Activated naive CD8-positive, alpha-beta T cell treated with anti-CD3 and anti-CD28 coated beads, Interleukin-2, amount 10 ng/mL, durations not matched to agents 7 days and 5 days (primary cell): ENCODE measurements at places on chromosomes 5 and 9.

DNA sequence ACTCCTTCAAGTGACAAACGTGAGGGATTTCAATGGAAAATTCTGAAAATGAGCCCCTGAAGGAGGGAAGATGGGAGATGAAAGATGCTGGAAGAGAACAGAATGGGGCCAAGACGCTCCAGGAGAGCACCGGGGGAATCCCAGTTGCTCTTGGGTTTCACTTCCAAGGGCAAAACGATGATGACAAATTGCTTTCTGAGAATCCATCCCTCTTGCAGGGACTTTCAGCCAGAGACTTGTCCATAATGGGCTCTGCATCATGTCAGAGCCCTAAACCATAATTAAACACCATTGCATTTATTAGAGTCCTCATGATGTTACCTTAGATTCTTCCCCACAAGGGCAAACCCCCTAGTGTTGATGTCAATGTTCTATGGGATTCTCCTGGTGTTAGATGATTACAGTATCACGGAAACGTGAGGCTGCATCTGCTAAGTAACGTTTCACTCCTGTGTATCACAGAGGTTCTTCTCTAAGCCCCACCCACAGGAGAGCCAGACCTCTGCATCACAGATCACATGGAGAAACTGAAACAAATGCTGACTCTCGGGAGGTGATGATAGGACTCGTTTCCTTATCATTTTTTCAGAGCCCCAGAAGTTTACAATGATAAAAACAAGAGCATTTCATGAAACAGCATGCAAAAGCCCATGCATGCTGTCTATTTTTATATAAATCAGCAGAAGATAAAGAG lies 114.4 kb downstream of the TENT4A start:
- DNase-seq: no peak

GRCh38 chr9:79812507-79813257 lies 240.9 kb downstream of the TLE4 start:
- no peak for DNase-seq

DNA sequence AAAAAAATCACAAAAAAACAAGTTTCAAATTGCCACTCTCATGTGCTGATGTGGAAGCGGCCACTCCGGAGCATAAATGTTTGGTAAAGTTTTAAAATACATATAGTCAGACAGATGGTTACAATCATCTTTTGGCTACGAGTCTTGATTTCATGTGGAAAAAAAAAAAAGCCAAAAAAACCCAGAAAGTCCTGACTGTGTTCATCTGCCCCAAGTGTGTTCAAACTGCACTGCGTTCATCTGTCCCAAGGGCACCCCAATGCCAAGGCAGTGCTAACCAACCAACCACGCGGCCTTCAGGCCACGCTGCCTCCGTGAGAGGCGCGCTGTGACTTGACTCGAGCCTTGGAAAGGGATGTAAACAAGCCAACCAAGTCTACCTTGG lies 127.1 kb downstream of the MYO10 start:
- DNase-seq: no peak

DNA sequence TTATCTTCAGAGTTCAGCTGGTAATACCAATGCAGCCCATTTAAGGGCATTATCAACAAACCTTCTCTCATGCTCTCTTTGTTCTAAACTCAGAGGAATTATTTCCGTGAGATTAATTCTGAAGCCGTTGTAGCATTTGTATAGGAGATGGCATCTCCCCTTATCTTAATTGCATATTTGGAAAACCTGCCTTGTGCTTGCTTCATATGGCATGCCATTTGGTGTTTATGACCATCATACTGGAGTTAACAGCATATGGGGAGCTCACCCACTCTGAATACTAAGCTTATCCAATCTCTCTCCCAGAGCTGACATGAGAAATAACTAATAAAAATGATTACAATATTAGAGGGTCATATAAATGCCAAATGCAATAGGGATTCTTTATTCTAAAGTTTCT lies 243.2 kb downstream of the BRINP1 start:
- no peak for DNase-seq

DNA sequence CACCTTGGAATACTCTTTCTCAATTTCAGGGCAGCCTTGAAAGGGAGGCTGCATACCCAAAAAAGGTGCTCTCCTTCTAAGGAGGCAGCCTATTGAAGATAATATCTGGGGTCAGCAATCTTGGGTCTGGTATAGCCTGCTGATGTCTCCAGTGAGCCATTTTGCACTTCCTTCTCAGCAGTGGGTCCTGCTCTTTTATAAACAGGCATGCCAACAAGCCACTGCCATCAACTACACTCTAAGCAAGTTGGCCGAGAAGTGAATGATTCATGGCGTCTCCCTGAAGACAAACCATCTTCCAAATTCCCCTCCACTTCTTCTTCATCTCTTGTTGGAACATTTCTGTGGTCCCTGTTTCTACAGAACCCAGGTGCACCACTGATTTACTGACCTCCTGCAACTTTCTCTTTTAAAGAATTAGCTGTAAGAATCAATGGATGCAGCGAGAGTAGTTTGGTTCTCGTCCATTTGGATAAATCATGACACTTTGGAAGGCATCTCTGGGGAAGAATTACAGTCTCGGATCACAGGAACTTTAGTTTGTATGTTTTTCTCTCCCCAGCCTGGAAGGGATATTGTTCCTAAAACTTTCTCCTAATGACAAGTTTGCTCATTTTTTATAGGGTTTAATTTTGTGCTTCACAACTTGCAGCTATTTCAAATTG lies 108.3 kb downstream of the INSYN2B start:
- DNase-seq: no peak

GRCh38 chr9:134738869-134739659 lies 97.5 kb downstream of the COL5A1 start:
- peak; percentile 59 for DNase-seq

- no peak for DNase-seq
Measured at GRCh38 chr5:167284222-167284890, 1007.1 kb upstream of the WWC1 start.

GRCh38 chr5:141867139-141867538 lies 11.1 kb downstream of the PCDH1 start:
- DNase-seq: no peak

GRCh38 chr5:103490030-103490739 lies 72.4 kb downstream of the NUDT12 start:
- DNase-seq: no peak

DNA sequence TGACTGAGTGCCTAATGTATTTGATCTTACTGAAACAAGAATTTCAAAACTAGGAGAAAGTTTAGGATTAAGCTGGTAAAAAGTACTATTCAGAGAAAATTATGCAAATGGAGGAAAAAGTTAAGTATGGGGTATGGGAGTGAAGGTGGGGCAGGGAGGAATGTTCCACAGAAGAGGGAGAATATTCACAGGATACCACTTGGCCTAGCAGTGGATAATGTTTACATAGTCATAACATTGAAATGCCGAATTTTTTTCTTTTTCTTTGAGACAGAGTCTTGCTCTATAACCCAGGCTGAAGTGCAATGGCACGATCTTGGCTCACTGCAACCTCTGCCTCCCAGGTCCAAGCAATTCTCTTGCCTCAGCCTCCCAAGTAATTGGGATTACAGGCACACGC lies 61.2 kb upstream of the LMNB1 start:
- DNase-seq: no peak

- no peak for DNase-seq
Measured at GRCh38 chr5:87008751-87009560, 258.7 kb upstream of the RASA1 start.

GRCh38 chr5:16616536-16617273 lies at the start of gene RETREG1:
RETREG1 (minus strand) TSS chr5:16616997; CDS start chr5:16616971, 26 bp downstream.
- peak; percentile 94 for DNase-seq

GRCh38 chr5:159878988-159879471 lies 37.3 kb upstream of the ADRA1B start:
- no peak for DNase-seq

GRCh38 chr9:20065796-20066700 lies 277.2 kb upstream of the SLC24A2 start:
- DNase-seq: no peak

- no peak for DNase-seq
Measured at GRCh38 chr5:109911731-109912130, 222.0 kb downstream of the MAN2A1 start.

GRCh38 chr5:59744531-59744992 lies 149.0 kb downstream of the PDE4D start:
- no peak for DNase-seq

GRCh38 chr5:52725808-52726207 lies 61.9 kb upstream of the ITGA1 start:
- no peak for DNase-seq

DNA sequence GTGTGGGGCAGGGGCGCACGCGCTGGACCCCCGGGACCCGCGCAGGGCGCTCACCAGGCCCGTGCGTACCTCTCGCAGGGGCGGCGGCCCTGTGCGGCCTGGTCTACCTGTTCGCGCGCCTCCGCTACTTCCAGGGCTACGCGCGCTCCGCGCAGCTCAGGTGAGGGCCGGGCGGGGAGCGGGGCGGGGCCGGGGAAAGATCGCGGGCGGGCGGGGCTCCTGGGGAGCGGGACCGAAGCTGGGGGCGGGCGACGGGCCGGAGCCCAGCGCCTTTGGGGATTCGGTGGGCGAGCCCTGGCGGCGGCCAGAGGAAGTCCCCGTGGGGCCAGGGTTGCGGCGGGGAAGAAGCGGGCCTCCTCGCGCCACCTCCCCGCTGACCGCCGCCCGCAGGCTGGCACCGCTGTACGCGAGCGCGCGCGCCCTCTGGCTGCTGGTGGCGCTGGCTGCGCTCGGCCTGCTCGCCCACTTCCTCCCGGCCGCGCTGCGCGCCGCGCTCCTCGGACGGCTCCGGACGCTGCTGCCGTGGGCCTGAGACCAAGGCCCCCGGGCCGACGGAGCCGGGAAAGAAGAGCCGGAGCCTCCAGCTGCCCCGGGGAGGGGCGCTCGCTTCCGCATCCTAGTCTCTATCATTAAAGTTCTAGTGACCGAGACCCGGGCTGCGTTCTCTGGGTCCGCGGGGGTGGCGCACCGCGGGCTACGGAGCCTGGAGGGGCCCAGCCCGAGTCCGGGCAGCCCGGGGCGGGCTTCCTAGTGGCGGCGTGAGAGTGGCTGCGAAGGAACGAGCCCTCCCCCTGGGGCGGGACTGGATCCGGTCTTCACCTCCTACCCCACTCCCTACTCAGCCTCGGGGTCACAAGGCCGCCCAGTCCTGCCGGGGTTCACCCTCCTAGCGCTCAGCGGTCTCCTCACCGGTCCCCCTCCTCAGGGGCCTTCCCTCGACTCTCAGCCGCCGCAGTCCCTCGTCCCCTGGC lies 2.4 kb downstream of the LTC4S start:
- peak; percentile 86 for DNase-seq

GRCh38 chr5:110817459-110817858 lies 78.7 kb downstream of the SLC25A46 start:
- no peak for DNase-seq

DNA sequence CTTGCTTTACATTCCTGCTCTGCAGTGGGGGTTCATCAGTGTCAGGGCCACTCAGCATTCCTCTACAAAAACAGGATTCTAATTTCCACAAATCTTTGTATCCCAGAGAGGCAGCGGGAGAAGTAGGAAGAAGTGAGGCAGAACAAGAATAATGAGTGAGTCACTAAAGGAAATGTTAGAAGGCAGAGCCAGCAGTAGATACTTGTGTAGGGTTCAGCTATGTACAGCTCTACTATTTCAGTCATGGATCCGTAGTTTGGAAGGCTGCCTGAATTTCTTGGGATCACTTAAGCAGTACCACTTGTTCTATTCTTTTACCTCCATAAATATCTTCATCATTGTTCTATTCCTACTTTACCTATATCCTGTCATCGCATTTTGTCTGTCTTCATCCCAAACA lies 246.3 kb upstream of the TLE4 start:
- no peak for DNase-seq

DNA sequence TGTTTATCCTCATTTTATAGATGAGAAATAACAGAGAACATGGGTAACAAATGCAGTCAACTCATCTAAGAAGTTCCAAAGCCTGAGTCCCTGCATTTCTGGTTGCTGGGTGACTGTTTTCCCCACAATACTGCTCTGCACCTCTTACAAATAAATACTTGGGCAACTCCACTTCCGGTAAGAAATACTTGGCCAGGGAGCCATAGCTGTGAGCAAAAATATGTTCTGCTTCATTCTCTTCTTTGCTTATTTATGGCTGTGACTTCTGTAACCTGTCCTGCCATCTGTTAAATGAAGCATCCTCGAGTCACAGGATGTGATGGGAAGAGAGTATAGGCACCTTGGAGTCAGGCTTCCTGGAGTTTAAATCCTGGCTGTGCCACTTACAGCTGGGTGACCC lies 49.9 kb downstream of the GDNF start:
- DNase-seq: no peak

GRCh38 chr5:128536254-128537220 lies 1.5 kb downstream of the FBN2 start:
- DNase-seq: no peak

- DNase-seq: no peak
Measured at GRCh38 chr9:81601639-81602623, 87.4 kb downstream of the TLE1 start.

DNA sequence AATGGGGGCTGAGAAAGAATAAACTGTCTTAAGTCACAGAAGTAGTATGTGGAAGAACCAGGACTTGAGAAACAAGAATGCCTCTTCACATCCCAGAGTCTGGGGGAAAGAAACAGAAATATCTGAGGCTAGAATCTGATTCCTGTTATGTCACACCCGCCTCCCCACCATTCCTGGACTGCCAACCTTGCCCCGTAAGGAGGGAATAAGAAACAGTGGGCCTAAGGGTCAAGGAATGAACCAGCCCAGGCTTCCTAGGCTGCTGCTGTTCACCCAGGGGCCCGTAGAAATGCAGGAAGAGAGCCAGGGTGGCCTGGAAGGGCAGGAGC lies 4.3 kb downstream of the PCDH1 start:
- no peak for DNase-seq

GRCh38 chr9:88826181-88826580 lies 165.1 kb upstream of the S1PR3 start:
- DNase-seq: no peak
